ENCODE measurements at places on chromosomes 5 and 9.

DNA sequence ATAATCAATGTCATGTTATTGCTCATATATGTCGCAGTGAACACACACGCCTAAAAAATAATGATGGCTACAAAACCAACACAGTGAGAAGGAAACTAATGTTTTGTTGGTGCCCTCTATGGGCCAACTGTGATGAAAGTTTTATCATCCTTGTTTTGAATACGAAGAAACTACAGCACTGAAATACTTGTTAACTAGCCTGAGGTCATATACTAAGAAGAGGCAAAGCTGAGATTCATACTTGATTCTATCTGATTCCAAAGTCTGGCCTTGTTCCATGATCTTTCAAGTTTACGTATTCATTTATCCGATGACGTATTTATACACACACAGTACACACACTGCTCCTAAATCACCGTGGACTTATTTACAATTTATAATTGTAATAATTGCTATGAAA lies 16.1 kb upstream of the DRD1 start:
- no peak for DNase-seq

- no peak for DNase-seq
Measured at GRCh38 chr5:95825495-95825894, 3.0 kb upstream of the GLRX start.

- DNase-seq, result no peak
Measured at GRCh38 chr5:124061663-124062062, 549.7 kb downstream of the CSNK1G3 start.

- no peak for DNase-seq
Measured at GRCh38 chr9:83423815-83424707, 114.1 kb downstream of the FRMD3 start.

- no peak for DNase-seq
Measured at GRCh38 chr5:23820765-23821471, 313.5 kb downstream of the PRDM9 start.

- DNase-seq, result no peak
Measured at GRCh38 chr5:71974622-71975021, 132.7 kb upstream of the MAP1B start.

DNA sequence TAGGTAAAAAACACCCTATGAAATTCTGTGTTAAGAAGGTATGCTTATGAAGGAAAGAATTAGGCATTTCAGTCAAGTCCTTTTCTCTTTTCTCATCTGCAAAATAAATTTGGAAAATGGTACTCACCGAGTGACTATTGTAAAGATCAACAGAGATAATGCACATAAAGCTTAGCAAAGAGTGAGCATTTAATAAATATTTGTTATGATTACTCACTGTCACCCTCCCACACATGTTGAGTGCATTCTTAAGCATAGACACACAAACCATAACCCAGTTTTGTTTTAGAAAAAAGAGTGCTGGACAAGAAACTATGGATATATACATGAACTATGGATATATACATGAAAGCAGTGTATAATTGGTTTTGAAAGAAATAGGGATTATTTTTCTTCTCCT lies 54.7 kb upstream of the PRLR start:
- no peak for DNase-seq

GRCh38 chr5:92560698-92561401 lies 1020.2 kb downstream of the NR2F1-AS1 start:
- no peak for DNase-seq

- no peak for DNase-seq
Measured at GRCh38 chr5:40503439-40503838, 176.3 kb upstream of the PTGER4 start.

GRCh38 chr9:15310107-15310850 lies 3.3 kb upstream of the TTC39B start:
- DNase-seq, result no peak

GRCh38 chr9:136316896-136317676 lies 10.3 kb upstream of the GPSM1 start:
- no peak for DNase-seq

GRCh38 chr5:152549709-152550108 lies 144.6 kb upstream of the NMUR2 start:
- no peak for DNase-seq

DNA sequence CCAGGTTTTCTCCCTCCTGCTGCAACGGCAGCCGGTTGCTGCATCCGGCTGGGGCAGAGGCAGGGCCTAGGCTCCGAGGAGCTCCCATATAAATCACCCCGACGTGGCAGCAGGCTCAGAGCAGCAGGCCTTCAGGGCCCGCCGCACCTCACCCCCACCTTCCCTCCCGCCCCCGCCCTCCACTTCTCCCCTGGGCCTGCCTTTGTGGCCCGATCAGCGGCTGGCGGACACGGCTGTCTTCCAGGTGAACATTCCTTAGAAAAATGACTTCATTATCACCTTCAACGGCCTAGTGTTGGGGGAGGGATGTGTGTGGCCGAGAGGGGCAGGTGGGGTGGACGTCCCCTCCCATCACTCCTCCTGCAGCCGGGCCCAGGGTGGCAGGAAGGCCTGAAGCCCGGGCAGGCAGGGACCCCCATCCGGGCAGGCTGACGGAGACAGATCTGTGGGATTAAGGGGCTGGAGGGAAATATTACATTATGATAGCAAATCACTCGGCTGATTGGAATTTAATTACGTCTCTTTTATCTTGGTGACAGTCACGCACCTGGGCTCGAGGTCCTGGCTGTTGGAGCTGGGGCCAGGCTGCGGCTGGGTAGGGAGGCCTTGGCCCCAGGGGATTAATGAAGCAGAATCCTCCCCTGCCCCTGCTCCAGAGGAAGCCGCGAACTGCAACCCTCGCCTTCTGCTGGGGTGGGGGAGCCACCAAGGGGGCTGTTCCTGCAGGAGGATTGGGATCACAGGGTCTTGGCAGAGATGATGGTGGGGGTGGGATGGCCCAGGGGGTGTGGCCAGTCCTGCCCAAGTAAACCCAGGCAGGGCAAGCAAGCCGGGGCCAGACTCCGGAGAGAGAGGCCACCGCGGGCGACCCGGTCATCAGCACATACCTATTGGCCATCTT lies 38.4 kb upstream of the RXRA start:
- no peak for DNase-seq

DNA sequence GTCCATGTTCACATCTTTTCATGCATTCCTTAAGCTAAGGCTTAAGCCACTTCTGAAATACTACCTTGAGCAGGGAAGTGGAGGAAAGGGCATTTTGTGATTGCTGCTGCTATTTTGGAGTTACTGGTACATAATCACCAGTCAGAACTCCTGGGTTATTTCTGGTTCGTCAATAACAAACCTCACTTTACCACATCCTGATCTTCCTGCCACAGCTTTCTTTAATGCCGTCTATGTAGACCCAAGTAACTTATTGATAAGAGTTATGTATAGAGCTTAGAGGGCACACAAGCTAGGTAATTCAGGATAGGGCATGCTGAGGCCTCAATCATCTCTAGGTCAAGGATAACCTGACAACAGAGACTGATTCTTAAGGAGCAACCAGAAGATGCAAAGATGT lies 120.7 kb downstream of the DOCK8 start:
- no peak for DNase-seq

DNA sequence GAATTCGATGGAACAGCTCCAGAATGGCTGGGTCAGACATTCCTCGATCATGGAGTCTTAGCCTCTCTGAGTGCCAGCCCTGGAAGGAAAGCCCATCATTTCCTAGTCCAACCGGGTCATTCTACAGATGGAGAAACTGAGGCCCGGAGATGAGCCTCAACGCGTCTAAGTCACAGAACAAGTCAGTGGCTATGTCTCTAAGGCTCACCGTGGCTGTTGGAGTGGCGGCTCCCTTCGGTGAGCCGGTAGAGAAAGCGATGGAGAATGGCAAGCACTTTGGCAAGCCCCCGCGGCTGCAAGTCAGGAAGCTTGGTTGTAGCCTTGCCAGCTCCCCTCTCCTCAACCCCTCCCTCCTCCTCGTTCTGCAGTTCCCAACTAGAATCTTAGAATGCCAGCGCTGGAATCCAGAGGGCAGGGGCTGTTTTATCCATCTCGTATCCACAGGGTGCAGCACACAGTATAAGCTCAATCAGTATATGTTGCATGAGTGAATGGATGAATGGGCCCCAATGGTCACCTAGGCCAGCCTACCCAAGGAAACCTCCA lies 438 bp upstream of the ARSI start:
- DNase-seq, result no peak

GRCh38 chr9:15211160-15211814 lies 95.7 kb downstream of the TTC39B start:
- peak; percentile 19 for DNase-seq

DNA sequence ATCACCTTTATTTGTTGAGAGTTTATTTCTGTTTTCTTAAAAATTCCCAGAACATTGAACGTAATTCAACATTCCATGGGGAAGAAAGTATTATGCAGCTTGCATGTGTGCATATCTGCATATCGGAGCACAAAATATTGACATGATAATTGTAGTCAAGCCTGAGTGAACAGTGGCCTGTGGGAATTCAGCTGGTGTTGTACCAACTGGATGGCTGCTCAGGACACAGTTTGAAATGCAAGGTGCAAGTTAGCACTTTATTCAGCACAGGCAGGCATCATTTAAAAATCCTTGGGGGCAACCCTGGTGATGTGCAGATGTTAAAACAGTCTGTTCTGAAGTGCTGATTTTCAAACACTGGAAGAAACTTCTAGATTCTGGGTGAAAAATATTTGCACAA lies 82.4 kb downstream of the CNTLN start:
- DNase-seq, result no peak

- no peak for DNase-seq
Measured at GRCh38 chr5:16935231-16936149, 598 bp downstream of the MYO10 start.

GRCh38 chr5:83802686-83803085 lies 82.0 kb upstream of the HAPLN1 start:
- no peak for DNase-seq

- no peak for DNase-seq
Measured at GRCh38 chr5:107090506-107090905, 580.2 kb downstream of the EFNA5 start.

GRCh38 chr9:137042751-137043727 lies 2.9 kb downstream of the NPDC1 start:
- DNase-seq, result no peak

DNA sequence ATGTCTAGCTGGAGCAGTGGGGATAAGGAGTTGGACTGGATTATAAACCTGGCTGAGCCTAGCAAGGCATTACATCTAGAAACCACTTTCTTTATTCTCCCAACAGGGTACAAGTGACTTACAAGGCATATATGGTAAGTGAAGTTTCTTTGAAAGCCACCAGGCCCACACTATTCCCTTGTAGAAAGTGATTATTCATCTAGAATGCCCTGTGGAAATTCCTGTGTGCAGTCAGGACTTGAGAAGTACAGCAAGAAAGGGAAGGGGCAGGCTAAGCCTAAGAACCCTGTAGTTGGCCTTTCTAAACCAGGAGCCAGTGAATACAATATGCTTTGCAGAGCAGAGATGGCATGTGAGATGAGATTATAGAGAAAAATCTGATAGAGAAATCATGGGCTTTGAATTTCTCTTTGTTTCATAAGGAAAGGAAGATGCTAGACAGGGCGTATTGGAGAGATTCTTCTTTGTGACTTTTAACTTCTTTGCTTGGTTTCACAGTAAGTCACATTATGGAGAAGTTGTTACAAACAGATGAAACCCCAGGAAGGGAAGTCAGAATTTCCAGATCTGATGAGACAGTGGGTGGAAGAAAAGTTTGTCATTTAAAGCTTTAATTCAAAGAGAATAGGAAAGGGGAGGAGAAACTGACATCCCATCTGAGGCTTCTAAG lies 321.7 kb downstream of the NDUFS4 start:
- DNase-seq, result no peak

GRCh38 chr5:8633259-8633658 lies 764.3 kb downstream of the MTRR start:
- no peak for DNase-seq

- DNase-seq, result no peak
Measured at GRCh38 chr5:133494923-133495246, 117.5 kb downstream of the FSTL4 start.

- DNase-seq, result no peak
Measured at GRCh38 chr5:136104306-136104965, 28.2 kb upstream of the SMAD5 start.

DNA sequence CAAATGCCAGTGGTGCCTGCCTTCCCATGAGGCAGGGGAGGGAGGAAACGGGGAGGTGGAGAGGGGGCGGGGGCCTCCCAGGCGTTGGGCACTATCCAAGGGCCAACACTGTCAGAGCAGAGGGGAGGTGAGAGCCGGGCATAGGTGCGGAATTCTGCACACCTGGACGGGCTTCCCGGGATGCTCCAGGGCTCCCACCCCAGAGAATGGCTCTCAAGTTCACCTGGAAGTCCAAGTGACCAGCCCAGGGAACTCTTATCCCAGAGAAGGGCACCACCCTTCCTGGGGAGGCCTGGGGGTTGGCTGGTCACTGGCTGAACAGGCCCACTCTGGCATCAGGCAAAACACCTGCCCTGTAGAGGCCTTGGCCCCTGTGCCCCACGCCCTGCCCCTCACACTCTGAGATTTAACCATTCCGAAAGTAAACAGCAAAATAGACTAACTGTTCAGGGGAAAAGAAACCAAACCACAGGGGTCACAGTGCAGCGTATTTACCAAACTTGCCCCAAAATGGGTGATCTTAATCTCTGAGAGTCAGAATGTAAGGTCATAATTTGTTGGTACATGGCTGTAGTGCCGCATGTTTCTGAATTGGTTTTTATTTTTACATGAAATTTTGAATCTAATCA lies 2.7 kb downstream of the CSF2 start:
- DNase-seq, result no peak

GRCh38 chr5:153619771-153620170 lies 129.3 kb downstream of the GRIA1 start:
- DNase-seq, result no peak

GRCh38 chr5:142816531-142817430 lies 46.6 kb downstream of the ARHGAP26 start:
- DNase-seq, result no peak

DNA sequence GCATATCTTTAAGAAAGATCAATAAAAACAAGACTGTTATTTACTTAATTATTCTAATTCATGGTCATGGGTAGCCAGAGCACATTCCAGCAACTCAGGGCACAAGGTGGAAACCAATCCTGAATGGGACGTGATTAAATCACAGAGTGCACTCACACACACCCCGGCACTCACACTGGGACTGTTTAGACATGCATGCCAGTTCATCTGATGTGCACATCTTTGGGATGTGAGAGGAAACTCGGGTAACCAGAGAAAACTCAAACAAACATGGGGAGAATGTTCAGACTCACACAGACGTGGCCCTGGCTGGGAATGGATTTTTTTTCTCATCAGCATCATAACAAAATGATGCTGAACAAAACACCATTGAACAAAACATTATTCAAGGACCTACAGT lies 29.4 kb downstream of the SMAD5 start:
- DNase-seq, result no peak

GRCh38 chr5:148620091-148620490 lies 34.2 kb downstream of the HTR4 start:
- no peak for DNase-seq

DNA sequence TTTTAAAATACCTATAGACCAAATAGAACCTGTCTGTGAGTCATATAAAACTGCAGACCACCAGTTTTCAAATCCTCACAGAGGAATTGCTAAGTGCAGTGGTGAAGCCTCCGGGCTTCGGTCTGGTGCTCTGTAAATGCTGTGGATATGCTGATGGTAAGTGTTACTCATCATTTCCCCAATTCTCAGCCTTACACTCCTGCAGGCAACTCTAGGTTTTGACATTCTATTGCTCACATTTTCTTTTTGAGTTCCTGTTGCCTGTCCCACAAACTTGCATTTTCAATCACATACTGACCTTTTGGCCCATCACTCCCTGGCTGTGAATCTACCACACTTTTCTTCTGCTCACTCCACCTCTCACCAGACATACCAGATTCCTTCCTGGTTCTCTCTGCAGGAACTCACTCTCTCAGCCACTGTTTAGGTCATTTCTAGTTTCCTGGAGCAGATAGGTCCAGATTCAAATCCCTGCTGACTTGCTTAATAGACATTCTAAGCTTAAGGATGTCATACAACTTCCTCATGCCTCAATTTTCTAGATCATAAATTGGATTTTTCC lies 192.9 kb downstream of the RAB3C start:
- no peak for DNase-seq
